ENCODE measurements at places on chromosomes 7 and 10.

DNA sequence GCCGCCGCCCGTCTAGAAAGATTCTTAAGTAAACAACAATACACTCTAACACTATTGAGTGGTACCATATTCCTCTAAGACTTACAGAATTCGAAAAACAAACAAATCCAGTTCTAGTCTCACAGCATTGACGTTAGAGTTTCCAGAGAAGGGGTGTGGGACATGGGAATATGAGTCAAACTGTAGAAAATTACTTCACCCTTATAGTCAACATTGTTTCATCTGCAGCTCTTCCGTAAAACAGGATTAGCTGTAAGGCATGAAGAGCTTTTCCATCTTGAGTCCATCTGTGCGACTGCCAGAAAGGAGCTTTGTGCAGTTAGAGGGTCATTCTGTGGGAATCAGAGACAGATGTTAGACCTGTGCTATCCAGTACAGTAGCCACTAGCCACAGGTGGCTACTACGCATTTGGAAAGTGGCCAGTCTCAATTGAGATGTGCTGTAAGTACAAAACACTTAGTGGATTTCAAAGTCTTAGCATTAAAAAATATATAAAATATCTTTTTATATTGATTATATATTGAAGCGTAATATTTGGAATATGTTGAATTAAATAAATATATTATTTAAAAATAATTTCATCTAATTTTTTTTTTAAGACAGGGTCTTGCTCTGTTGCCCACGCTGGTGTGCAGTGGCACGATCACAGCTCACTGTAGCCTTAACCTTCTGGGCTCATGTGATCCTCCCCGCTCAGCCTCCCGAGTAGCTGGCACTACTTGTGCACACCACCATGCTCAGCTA lies 79.8 kb upstream of the MPP7 start:
- no peak for DNase-seq

DNA sequence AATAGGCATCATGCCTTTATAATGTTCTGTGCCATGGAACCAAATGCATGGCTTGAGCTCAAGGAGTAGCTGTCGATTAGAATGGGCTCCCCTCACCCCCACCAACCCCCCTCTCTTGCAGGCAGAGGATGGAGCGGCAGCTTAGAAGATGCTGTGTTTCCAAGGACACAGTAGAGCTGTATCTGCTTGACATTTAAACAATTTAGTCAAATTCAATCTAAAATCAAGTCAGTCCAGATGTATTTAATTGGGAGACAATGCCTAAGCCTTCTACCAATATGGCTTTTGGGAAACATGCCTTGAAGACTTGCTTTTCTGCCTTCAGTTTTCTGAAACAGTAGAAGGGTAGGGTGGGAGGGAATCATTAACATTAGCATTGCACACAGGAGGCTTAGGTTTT lies 497.1 kb upstream of the NRP1 start:
- no peak for DNase-seq

DNA sequence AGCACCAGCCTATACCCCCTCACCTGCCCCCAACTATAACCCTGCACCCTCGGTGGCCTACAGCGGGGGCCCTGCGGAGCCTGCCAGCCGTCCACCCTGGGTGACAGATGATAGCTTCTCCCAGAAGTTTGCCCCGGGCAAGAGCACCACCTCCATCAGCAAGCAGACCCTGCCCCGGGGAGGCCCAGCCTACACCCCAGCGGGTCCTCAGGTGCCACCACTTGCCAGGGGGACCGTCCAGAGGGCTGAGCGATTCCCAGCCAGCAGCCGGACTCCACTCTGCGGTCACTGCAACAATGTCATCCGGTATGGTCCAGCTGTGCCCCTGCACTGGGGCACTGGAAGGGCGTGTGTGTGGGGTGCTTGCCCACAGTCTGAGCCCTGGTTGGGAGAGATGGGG lies 40.0 kb upstream of the BMPR1A start:
- no peak for DNase-seq

DNA sequence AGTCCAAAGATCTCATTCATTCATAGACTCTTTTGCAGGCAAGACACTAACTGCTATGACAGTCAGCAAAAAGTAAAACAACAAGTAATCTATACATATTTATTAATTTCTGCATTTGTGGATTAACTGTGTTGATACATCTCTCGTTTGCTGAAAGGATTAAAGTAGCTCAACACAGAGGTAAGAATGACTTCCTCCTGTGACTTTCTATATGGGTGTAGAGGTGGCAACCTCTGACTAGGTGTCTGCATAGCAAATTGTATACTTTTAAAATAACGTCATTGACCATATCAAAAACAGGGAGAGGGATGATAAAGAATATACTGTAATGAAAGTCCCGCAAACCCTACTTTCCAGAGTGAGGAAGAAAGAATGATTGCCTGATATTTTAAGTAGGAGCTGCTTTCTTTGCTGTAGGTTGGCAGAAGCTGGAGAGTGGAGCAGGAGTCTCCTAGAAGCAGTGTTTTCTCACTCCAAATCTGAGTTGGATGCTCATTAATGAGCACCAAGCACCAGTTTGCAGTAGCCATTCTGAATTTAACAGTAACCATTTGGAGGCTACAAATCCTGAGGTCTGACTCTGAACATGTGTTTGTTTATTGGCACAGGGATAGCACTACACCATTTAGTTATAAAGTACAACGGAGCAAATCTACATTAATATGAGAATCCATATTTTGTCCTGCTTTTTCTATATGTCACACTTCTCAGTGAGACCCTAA lies 9.2 kb upstream of the LRRN3 start:
- DNase-seq: no peak

GRCh38 chr10:48332166-48332870 lies 25.8 kb downstream of the MAPK8 start:
- DNase-seq: no peak

DNA sequence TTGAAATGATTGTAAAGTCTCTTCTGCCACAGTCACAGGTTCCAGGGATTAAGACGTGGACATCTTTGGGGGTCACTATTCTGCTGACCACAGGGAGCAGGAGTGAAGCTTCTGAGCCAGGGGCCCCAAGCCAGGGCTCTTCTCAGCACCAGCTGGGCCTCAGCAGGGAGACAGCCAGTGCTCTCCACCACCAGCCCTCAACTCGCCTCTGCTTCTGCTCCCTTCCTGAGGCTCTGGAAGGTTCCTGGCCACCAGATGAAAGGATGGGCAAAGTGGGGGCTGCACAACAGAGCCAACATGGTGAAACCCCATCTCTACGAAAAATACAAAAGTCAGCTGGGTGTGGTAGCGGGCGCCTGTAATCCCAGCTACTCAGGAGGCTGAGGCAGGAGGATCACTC lies 11.2 kb upstream of the CRYGN start:
- no peak for DNase-seq

DNA sequence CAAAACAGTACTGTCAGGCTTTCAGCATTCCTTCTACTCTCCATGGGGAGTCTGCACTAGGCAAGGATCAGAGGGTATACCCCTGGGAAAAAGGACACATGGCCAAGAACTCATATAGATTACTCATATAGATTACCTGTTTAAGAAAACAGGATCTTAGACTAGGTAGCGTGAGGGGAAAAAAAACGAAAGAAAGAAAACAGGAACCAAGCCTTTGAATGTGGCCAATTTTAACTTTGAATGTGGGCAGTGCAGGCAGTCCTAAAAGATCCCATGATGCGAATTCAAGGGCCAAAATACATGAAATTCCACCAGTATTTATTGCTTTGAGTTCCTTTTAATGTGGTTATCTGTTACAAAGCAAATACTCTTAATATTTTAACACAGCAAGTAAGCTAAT lies 108.6 kb upstream of the TAC1 start:
- DNase-seq: no peak

GRCh38 chr7:91789558-91789957 lies 90.9 kb downstream of the MTERF1 start:
- DNase-seq: no peak

- DNase-seq: no peak
Measured at GRCh38 chr7:155466814-155467733, 9.1 kb downstream of the EN2 start.

GRCh38 chr7:155230169-155230593 lies 67.5 kb upstream of the INSIG1 start:
- DNase-seq: peak; percentile 98

GRCh38 chr7:29274146-29275017 lies 79.8 kb downstream of the CHN2 start:
- no peak for DNase-seq

- no peak for DNase-seq
Measured at GRCh38 chr7:75042286-75042685, 31.3 kb downstream of the RCC1L start.

GRCh38 chr10:115044891-115045290 lies 48.3 kb upstream of the ATRNL1 start:
- no peak for DNase-seq

Measured in H54 (cell line).